SW 1271 (cell line): ENCODE measurements at places on chromosomes 4 and X.

- no peak for DNase-seq
These were observed 54.7 kb upstream of the PRDM8 start for GRCh38 chr4:80142394-80143306.

DNA sequence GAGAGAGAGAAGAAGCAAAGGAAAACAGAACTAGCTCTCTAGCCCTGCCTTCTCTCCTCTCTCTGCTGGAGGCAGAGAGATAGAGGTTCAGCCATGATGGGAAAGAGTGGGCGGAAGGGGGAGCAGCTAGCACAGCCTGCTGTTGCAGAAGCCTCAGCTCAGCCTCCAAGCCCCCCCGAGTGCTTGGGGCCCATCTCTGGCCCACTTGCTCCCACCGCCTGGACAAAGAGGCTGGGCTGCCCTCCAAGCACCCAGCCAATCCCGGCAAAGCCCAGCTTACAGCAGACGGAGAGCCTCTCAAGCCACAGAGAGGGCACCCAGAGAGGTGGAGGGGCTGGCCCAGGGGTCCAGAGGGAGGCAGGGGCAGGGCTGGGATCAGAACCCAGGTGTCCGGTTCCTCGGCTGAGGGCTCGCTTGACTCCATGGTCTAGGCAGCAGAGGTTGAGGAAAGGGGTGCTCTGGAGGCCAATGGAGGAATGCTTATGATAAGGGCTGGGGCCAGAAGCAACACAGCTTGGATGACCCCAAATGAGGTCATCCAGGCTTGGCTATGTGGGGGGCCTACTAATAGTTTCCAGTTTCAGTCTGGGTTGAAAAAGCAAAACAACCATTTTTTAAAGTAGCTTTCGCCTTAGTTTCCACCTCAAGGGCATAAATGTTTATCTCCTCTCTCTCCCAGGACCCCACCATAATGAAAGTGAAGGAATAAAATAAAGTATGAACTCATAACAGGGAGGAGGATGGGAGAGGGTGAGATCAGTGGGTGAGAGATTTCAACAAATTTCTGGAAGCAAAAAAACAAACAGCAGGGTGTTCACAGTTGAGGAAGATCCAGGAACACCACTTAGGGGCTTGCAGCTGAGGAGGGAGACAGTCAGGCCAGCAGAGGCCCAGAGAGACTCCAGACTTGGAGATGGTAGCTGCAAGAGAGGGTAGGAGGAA is 24.9 kb upstream of the IQSEC2 start:
- no peak for DNase-seq

DNA sequence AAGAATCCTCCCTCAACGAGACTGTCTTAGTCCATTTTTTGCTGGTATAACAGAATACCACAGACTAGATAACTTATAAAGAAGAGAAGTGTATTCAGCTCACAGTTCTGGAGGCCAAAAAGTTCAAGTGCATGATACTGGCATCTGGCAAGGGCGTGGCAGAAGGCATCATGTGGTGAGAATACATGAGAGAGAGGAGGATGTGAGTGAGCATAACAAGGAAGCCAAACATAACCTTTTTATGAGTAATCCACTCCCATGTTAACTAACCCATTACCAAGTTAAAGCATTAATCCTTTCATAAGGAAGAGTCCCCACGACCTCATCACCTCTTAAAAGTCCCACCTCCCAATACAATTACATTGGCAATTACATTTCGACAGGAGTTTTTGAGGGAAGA is 504.6 kb downstream of the IQCM start:
- no peak for DNase-seq

- DNase-seq = no peak
These were observed 54.2 kb upstream of the RASSF6 start for GRCh38 chr4:73674451-73674919.

DNA sequence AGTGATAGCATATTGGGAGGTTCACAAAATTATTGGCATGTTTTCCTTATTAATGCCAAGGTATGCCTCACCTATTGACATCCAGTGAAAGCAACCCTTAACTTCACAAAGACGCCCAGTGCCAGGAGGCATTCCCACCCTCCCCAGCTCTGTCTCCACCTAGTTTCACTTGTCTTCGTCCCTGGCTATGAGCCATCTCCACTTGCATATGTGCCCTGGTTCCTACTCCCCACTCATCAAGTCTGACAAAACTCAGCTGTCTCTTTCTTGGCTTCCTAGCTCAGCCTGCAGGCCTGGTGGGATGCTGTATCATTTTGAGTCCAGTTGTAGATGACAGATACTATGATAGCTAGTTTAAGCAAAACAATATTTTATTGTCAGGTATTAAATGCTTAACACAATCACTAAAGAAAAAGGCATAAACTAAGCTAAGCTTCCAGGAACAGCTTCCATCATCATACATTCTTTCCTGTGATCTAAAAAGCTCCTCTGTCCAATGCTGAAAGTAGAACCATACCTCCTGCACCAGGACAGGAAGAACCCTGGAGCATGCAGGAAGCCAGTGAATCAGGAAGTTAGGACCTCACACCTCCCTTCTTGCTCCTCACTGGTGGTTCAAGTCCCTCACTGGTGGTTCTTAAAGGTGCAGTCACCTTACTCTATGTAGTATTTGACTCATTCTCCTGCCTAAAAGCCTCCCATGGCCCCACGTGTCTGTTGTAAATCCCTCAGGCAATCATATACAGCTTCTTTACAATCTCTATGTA is 410.3 kb upstream of the RASGEF1B start:
- DNase-seq = no peak

DNA sequence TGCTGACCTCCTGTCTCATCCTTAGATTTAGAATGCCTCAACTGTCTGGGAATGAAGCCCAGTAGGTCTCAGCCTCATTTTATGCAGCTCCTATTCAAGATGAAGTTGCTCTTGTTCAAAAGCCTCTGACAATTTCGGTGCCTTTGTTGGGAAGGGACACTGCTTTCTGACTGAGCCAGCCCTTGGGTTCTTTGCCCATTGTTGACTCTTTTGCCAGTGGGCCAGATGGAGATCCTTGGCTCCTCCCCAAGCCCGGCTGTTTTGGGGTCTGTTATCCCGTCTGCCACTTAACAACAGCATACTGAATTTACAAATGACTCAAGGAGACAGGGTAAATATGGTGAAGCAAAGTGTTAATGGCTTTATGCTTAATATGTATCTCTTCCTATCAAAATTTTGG is 58.3 kb upstream of the PRKX start:
- no peak for DNase-seq

DNA sequence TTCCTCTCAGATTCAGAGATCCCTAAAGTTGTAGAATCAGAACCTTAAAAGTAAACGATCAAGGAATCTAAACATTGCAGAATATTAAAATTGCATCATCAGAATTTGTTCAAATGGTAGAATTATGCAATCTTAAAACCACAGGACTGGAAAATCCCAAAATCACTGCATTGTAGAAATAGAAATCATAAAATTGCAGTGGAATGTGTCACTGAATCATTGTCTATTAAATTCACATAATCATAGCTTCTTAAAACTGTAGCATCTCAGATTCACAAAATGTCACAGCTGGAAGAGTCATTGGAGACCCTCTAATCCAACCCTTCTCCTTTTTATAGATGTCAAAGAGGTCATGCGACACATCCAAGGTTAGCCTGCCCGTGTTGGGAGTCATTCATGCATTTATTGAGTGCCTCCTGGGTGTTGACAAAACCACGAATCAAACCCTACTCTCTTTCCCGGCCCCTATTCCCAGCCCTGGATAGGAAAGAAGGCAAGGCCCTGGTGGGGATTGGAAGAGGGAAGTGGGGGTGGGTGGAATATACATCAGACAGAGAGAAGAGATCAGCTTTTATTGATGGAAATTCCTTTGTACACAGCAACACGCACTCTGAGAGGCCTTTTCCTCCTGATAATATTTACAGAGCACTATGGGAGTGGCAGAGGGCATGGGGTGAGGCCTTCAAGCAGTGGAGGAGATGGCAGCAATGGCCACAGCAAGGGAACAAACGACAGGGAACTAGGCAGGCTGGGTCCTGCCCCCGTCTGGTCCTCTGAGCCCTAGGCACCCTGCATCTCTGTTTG is 15.4 kb downstream of the IQSEC2 start:
- no peak for DNase-seq

DNA sequence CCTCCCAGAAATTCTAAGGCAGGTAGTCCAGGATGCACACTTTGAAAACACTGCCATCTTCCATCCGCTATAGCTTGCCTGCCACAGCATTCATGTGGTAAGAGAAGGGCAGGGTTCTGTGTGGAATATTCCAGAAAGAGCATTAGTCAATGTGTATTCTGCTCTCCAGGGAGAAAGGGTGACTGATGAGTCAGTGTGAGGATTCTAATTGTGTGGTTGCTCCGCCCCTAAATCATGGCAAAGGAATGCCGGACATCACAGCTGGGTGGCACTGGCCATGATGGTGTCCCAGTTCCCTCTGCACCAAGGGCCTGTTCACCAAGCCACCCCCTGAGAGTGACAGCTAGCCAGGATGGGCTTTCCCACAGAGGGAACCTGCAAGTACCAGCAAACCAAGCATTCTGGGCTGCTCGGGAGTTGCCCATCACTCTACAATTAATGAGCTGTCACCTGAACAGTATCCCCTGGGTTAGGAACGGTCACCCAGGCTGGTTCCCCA is 9.5 kb downstream of the IDS start:
- DNase-seq = peak; percentile 87

GRCh38 chrX:13389501-13389900 is 69.6 kb upstream of the ATXN3L start:
- DNase-seq = no peak
